ENCODE measurements at places on chromosomes 3 and 15.
A peak's percentile ranks its signal among the peaks of the same experiment; 100 is the strongest.

- no peaks in the 10 kb centered on the region for H3K4me1 ChIP-seq
- H3K27me3 ChIP-seq, result no peaks in the 10 kb centered on the region
Measured at GRCh38 chr3:37725842-37726241, 135.8 kb upstream of the CTDSPL start.

GRCh38 chr15:78944202-78944625, 632 bp downstream of the CTSH start:
- H3K36me3 ChIP-seq, result no peaks in the 10 kb centered on the region
- peak overlapping the region; percentile 62 for H3K4me3 ChIP-seq
- H3K4me1 ChIP-seq, result peaks cover 11% of the 10 kb centered on the region
- H3K27ac ChIP-seq, result no peak overlapping the region
- DNase-seq, result no peak

DNA sequence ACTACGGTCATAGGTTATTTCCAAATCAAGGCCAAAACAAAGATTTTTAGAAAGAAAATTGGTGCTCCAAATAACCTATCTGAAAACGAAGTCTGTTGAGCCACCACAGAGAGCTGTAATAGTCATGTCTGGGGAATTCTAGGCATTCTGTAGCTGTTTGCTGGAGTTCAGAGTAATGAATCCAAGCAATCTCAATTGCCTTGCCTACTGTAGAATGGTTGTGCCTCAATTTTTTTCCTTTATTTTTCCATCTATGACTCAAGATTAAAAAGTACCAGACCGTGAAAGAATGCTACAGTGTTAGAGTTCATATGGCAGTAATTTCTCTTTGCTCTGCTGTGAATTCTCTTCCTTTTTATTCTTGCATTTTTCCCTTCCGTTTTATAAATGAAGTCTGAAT, 1007.2 kb upstream of the ALCAM start:
- DNase-seq, result no peak
- H3K4me3 ChIP-seq, result peak overlapping the region; percentile 21
- no peaks in the 10 kb centered on the region for H3K27me3 ChIP-seq

GRCh38 chr15:65054333-65055200, 9.4 kb downstream of the SLC51B start:
- peaks cover 9% of the 10 kb centered on the region for H3K4me1 ChIP-seq
- H3K36me3 ChIP-seq, result no peaks in the 10 kb centered on the region
- DNase-seq, result peak; percentile 92
- H3K4me3 ChIP-seq, result no peak overlapping the region

DNA sequence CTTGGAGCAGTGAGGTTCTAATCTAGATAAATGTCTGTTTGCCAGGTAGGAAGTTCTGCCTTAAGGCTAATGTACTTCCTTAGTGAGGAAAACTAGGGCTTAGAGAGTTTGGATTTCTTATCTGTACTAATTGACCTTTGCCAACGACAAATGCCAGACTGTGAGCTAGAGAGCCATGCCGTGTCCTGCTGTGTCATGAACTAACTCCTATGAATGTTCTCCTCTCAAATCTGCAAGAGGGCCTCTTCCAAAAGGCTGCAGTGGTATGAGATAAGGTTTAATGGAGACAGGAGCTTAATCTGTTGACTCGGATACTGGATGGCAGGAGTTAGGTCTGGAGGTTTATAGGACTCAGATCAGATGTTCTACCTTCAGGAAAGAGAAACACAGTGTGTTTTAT, 524.9 kb downstream of the NTRK3 start:
- H3K27me3 ChIP-seq, result no peaks in the 10 kb centered on the region
- no peak overlapping the region for H3K4me3 ChIP-seq
- DNase-seq, result no peak
- peaks cover 27% of the 10 kb centered on the region for H3K4me1 ChIP-seq

GRCh38 chr3:120567370-120568201, 28.6 kb upstream of the NDUFB4 start:
- peaks cover 5% of the 10 kb centered on the region for H3K4me1 ChIP-seq
- H3K36me3 ChIP-seq, result no peaks in the 10 kb centered on the region
- DNase-seq, result peak; percentile 63

- H3K27me3 ChIP-seq, result no peaks in the 10 kb centered on the region
- no peaks in the 10 kb centered on the region for H3K4me1 ChIP-seq
- no peak overlapping the region for H3K4me3 ChIP-seq
- no peak overlapping the region for H3K27ac ChIP-seq
- H3K36me3 ChIP-seq, result no peaks in the 10 kb centered on the region
- no peak for DNase-seq
Measured at GRCh38 chr3:135192929-135193328, 397.9 kb downstream of the EPHB1 start.
